ENCODE measurements at places on chromosomes 11 and 22. TPM values are rescaled to one million over a fixed set of nuclear protein-coding genes. Genes with fewer than 3 reads are reported as not detected.

RPS19BP1 gene
- total RNA-seq = 34.0 TPM

HOATZ gene
- total RNA-seq = not detected

MS4A12 gene
- not detected for total RNA-seq

CELSR1 gene
- total RNA-seq = 0.10 TPM

NCR3LG1 gene
- total RNA-seq = 0.09 TPM

SCGB1D2 gene
- total RNA-seq = 1.5 TPM

NFAM1 gene
- 0.55 TPM for total RNA-seq

KRTAP5-2 gene
- not detected for total RNA-seq

RFPL2 gene
- total RNA-seq = not detected

PRDX5 gene
- total RNA-seq = 156 TPM

PLXNB2 gene
- 13.6 TPM for total RNA-seq

FBLN1 gene
- total RNA-seq = 37.3 TPM

DNA sequence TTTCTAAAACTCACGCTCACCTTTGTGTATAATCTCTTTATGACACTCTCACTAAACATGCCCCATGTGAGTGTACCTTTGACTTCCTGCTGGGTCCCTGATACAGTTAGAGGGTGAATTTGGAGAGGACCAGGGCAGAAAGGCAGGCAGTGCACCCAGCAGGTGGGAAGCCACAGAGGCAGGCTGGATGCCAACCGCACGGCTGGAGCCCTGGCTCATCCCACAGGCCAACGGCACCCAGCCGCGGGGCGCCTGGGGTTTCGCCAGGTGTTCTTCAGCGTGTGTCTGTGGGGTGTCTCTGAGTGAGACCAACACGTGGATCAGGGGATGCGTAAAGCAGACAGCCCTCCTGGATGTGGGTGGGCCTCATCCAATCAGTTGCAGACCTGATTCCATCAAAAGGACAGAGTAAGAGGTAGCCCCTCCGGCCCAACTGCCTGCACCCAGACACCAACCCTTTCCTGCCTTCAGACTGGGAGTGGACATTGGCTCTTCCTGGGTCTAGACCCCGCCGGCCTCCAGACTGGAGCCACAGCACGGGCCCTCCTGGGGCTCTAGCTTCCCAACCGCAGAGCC is 51.6 kb downstream of the DHCR7 start:
- DNase-seq = no peak

DNA sequence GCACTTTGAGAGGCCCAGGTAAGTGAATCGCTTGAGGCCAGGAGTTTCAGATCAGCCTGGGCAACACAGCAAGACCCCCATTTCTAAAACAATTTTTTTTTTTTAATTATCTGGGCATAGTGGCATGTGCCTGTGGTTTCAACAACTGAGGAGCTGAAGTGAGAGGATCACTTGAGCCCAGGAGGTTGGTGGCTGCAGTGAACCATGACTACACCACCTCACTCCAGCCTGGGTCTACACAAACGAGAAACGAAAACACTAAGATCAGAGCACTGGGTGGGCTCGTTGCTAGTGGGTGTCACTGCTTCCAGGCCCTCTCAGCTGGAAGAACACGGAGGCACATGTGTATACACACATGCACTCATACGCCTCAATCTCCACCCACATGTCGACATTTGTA is 4.1 kb upstream of the MOB2 start:
- DNase-seq = no peak

GRCh38 chr11:65537620-65538231 is 12.8 kb downstream of the SCYL1 start:
- no peak for DNase-seq

GRCh38 chr22:21047730-21048129 is 2.0 kb downstream of the LRRC74B start:
- no peak for DNase-seq

GRCh38 chr11:35253237-35253636 is 114.3 kb downstream of the CD44 start:
- DNase-seq = no peak

GRCh38 chr11:8080674-8081590 is at the start of gene TUB:
TUB (plus strand) TSS chr11:8081211; CDS start chr11:8081511, 300 bp downstream.
- DNase-seq = peak; percentile 32

- DNase-seq = no peak
These were observed 1.1 kb downstream of the TAF1D start for GRCh38 chr11:93740031-93740729.

GRCh38 chr11:33065445-33066178 is 26.2 kb downstream of the TCP11L1 start:
- DNase-seq = peak; percentile 76

- DNase-seq = no peak
These were observed 62.9 kb upstream of the CSNK2A3 start for GRCh38 chr11:11415901-11416300.

- no peak for DNase-seq
These were observed 13.6 kb downstream of the EFCAB6 start for GRCh38 chr22:43798492-43798891.

DNA sequence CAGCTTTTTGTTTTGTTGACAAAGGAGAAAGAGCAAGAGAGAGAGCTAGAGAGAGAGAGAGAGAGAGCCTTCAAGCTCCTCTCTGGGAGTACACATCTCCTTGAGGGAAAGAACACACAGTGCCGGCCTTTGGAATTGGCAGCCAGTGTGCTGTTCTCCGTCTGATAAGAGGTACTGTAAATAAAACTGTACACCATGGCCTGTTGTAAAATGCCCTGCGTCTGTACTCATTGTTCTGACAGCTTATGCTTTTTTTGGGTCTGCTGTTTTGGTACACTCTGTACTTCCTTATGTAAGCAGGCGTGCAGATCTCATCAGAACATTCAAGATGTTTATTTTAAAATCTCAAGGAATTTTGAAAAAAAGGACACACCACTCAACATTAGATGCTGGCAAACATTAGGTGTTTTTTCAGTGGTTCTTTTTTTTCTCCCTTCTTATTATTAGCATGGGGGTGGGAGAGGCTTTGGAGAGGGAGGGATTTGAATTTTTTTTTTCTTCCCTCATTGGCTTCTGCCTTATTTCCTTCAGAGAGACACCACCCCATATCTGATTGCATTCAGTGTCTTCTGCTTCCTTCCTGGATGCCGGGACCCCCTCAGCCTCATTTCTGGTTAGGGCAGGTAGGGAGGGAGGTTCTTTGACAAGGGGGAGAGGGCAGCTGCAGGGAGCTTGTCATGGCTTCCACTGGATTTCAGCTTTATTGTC is 116.8 kb upstream of the NNMT start:
- DNase-seq = peak; percentile 93

DNA sequence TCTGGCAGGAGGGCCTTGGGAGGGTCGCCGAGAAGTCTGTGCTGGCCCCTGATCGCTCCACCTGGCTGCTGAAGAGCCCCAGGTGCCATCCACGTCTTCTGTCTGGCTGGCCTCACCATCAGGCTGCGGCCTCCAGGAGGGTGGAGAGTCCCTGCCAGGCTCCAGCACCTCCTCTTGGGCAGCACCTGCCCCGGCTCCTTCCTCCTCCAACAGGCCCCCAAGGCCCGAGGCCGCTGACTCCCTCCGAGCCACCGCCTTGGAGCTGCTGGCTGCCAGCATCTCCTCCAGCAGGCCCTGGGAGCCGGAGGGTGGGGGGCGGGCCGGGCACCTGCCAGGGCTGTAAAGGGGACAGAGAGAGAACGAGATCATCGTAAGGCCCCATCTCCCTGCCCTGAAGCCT is 22.3 kb downstream of the TNKS1BP1 start:
- DNase-seq = peak; percentile 42

DNA sequence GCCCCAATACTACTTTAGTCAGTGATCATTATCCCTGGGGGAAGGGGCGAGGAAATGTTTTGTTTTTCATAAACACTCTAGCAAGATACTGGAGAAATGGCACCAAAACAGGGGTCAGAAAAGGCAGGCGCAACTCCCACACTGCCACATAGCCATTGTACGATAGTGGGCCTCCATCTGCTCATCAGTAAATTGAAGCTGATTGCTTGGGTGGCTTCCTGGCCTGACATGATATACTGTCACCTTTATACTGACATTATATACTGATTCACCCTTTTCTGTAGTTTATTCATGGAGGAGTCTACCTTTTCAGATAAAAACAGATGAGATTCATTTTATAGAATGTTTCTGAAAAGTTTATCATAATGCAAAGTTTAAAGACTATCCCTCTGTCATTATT is 51.6 kb upstream of the CCDC34 start:
- no peak for DNase-seq

GRCh38 chr11:28169816-28170215 is 61.6 kb downstream of the METTL15 start:
- DNase-seq = no peak

- DNase-seq = no peak
These were observed 36.8 kb downstream of the ALG9 start for GRCh38 chr11:111834432-111835163.

- no peak for DNase-seq
These were observed 31.9 kb upstream of the SMIM38 start for GRCh38 chr11:69123593-69124545.

DNA sequence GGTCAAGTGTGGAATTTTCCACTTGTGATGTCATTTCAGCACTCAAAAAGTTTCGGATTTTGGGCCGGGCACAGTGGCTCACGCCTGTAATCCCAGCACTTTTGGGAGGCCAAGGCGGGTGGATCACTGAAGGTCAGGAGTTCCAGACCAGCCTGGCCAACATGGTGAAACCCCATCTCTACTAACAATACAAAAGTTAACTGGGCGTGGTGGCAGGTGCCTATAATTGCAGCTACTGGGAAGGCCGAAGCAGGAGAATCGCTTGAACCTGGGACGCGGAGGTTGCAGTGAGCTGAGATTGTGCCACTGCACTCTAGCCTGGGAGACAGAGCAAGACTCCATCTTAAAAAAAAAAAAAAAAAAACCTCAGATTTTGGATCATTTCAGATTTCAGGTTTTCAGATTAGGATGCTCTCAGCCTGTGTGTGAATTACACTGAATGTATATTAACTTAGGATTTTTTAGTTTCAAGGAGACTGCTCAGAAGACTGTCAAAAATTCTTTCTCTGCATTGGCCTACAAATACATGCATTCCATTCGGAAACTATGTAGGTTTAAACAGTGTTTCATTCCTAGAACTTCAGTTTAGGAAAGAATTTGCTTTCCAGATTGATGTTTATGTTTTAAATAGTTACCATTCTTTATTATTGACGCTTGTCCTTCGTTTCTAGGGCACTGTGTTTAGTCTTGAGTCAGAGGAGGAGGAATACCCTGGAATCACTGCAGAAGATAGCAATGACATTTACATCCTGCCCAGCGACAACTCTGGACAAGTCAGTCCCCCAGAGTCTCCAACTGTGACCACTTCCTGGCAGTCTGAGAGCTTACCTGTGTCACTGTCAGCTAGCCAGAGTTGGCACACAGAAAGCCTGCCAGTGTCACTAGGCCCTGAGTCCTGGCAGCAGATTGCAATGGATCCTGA is 48.0 kb downstream of the BID start:
- DNase-seq = no peak

DNA sequence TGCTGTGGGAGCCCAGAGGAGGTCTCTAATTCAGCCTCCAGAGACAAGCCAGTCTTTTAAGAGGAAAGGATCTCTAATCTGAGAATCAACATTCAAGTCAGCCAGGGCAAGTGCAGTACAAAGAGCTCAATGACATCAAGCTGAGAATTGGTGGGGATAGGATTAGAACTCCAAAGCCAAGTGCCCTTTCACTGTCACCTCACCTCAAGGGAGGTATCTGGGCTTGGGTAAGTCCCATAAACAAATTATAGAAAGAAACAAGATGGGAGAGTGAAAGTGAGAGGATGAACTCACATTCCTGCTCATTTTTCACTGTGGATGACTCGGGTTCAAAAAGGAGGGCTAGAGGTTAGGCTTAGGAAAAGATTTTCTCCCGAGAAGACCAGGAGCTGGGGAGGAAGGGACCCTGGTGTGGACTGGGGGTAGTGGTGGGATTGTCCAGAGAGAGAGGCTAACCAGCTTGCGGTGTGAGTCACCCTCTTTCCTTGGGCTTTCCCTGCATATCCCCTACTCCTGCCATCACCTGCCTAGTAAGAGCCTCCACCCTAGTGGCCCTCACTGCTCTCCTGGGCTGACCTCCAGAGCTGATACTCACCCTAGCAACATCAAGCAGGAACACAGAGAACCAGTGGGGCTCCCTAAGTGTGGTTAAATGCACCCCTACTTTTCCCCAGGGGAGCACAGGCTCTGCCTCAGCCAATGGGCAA is 70.4 kb downstream of the RRM1 start:
- DNase-seq = no peak

GRCh38 chr22:47307326-47307725 is 544.9 kb downstream of the TBC1D22A start:
- no peak for DNase-seq

- DNase-seq = no peak
These were observed 6.6 kb upstream of the ASCL2 start for GRCh38 chr11:2277008-2277346.

DNA sequence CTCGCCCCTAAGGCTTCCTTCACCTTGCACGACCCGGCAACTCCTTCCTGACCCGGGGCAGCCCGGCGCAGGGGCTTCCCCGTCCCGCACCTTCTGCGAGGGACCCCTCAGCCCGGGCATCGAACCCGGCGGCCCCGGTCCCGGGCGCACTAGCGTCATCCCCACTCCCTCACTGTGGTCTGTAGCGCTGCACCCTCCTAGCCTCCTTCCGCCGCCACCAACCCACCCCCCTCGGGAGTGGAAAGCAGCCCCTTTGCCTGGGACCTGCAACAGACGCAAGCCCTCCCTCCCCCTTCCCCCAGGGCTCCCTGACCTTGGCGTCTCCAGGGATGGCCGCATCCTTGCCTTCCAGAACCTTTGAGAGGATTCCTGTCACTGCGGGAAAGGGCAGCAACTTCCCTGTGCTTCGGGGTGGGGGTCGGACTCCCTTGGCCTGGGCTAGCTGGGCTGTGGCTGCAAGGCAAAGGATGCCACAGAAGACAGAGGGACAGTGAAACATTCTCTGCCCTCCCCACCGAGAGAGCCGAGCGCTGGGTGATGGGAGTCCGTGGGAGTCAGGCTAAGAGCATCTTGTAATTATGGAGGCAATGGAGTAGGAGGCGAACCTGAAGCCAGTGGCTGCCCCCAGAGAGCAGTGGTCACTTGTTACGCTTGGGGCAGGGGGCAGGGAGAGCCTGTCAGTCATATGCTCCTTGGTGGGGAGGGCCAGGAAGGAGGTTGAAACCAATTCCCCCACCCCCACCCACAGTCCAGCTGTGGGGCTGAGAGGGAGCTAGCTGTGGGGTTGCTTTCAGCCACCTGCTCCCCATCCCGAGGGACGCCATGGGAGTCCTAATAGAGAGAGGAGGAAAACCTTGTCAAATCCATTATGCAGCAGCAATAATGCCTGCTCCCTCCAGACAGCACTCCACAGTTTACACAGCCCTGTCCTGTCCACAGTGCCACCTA is 920 bp downstream of the TMEM132A start:
- DNase-seq = no peak

DNA sequence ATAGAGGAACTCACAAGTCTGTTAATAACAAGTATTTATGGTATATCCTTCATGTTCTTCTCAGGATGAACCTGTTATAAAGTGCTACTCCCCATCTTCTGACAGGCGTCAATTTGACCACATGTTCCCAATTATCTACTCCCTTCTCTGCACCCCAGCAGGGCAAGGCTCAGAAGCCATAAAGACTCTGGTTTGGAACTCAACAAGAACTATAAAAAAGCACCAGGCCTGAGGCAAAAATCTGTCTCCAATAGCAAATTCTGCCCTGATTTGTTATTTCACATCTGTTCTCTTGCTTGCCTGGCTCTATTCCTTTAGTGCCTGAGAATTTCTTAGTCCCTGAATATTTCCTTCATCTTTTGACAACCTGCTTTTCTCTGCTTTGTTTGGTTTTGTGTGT is 618.2 kb upstream of the KIRREL3 start:
- no peak for DNase-seq
